ENCODE measurements at places on chromosomes 3 and 15.

- DNase-seq = no peak
Observed at GRCh38 chr3:33115024-33115768, 1.4 kb downstream of the CRTAP start.

- DNase-seq = no peak
Observed at GRCh38 chr3:164641071-164641470, 437.2 kb downstream of the SI start.

DNA sequence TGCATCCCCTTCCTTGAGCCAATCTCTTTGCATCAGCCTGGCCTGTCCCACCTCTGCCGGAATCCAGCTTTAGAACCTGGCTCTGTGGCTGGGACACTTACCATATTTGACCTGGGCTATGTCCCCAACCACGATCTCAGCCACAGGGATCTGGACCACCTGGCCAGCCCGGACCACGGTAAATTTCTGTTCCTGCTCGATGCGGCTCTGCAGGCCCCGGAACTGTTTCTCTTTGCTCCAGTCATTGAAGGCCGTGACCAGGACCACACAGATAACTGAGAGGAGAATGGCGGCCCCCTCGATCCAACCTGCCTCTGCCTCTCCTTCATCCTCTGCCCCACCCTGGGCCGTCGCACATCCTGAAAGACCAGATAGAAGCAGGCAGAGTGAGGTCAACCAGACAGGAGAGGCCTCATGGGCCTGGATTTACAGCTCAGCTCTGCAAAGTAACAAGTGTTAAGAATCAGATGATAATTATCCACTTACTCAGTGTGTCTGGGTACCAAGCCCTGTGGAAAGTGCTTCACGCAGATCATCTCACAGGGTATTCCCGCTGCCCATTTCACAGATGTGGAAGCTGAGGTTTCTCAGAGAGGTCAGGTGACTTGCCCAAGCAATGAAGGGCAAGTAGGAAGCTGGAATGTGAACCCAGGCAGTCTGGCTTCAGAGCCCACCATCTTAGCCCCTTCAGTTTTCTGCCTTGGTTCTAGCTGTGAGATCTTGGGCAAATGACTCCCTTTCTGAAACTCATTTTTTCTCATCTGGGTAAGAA is 81.3 kb upstream of the SEC13 start:
- no peak for DNase-seq

GRCh38 chr3:177930771-177931170 is 605.5 kb upstream of the KCNMB2 start:
- DNase-seq = no peak

- no peak for DNase-seq
Observed at GRCh38 chr3:158788446-158788845, 13.4 kb upstream of the MFSD1 start.

DNA sequence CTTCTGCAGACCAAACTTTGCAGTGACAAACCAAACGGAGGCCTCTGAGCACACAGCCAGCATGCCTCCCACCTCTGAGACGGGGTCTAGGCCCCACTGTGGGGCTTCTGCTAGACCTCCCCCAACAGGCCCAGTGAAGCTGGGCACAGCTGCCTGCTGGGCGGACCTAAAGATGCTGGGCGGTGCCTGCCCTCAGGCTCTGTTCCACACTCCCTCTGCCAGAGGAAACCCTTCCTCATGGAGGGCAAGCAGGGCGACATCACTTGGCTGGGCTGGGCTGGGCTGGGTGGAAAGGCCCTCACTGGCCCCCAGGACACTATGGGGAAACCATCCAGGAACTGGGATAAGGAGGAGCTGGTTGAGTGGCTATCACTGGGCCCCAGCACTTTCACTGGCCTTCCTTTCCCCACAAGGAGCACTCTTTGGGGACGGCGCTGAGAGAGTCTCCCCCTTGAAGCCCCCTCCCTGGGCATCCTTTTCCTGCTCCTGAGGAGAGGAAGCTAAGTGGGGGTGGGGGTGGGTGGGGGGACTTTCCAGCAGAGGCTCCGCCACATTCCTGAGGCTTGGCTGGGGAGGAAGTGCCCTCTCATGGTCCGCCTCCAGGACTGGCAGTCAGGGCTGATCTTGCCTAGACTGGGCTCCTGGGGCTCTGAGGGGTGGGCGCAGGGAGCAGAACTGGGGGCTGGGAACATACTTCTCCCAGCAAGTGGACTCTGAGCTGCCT is 98.1 kb upstream of the HACD2 start:
- no peak for DNase-seq

DNA sequence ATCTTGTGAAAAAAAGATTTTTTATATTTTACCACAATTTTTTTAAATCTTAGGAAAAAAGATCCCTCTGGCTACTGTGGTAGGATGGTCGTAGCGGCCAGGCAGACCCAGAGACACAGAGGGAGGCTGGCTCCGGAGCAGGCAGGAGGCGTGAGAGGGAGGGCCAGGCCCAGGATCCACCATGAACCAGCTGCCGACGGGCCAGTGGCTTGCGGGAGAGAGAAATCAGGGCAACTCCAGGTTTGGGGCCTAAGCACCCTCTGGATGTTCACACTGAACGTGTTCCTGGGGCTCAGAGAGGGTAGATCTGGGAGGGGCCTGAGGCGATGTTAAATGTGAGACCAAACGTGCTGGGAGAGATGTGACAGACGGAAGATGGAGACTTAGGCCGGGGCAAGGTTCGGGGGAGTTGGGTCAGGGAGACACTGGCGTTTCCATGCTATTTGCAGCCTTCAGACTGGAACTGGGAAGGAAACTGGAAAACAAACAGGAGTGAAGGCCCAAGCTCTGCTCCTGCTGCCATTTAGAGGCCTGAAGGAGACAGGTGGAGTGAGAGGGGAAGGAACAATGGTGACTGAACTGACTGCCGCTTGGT is 1.6 kb upstream of the VILL start:
- DNase-seq = no peak

DNA sequence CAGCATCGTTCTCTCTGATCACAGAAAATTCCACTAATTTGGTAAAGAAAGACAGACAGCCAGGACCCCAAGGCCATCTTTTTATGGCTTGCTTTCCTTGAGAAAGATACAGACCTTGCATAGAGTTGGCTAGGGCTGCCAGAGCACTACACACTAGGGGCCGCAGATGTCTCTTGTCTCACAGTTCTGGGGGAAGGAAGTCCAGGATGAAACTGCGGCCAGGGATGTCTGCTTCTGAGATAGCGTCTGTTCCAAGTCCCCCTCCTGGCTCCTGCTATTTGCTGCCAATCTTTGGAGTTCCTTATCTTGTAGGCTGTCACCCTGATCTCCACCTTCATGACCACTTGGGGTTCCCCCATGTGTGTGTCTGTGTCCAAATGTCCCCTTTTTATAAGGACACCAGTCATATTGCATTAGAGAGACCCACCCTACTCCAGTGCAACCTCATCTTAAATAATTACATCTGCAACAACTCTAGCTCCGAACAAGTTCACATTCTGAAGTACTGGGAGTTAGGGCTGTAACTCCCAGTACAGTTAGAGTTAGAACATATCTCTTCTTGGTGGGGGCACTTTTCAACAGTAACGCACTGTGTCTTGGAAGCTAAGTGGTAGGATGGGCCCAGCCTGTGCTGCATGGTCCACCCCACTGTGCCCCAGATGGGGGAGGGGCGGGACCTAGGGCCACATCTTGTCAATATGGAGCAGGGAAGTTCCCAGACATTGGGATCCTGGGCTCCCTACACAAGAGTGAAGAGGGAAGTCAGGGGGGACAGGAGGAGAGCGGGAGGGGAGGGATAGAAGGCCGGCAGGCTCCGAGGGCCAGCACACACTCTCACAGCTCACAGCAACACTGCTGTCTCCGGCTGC is 42.2 kb downstream of the KLF15 start:
- no peak for DNase-seq

DNA sequence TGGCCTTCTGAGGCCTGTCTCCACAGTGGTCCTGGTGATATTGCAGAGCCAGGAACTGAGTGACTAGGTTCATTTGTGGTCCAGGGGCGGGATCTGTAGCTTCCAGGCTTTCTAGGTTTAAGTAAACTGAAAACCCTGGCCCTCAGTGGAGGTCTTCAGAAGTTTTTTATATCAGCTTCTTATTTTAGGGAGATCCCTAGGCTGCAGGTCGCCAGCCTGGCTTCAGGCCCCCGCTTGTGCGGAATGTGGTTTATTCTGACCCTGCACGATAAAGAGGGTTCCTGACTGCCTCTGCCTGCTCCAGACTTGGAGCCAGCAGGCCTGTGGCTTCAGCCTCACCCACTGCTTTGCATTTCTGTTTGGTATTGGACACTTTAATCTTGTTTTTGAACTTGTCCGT is 133.9 kb upstream of the PLXNA1 start:
- DNase-seq = no peak

- DNase-seq = no peak
Observed at GRCh38 chr3:48949376-48949717, 30.7 kb downstream of the ARIH2 start.

DNA sequence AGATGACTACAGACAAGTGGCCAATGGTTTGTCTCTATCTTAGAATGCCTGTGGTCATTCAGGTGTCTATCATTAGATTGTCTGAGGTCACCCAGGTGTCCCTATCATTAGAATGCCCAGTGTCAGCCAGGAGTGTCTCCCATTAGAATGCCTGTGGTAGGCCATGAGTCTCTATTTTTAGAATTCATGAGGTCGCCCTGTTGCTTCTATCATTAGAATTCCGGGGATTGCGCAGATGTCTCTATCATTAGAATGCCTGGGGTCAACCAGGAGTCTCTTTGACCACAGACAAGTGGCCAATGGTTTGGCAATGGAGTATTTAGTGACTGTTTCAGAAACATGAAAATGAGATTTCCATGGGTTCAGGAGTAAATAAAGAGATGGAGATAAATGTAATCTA is 7.6 kb downstream of the RTP2 start:
- DNase-seq = no peak

- no peak for DNase-seq
Observed at GRCh38 chr3:138381950-138382715, 33.8 kb downstream of the MRAS start.

- DNase-seq = no peak
Observed at GRCh38 chr3:171755015-171755589, 55.2 kb downstream of the PLD1 start.

DNA sequence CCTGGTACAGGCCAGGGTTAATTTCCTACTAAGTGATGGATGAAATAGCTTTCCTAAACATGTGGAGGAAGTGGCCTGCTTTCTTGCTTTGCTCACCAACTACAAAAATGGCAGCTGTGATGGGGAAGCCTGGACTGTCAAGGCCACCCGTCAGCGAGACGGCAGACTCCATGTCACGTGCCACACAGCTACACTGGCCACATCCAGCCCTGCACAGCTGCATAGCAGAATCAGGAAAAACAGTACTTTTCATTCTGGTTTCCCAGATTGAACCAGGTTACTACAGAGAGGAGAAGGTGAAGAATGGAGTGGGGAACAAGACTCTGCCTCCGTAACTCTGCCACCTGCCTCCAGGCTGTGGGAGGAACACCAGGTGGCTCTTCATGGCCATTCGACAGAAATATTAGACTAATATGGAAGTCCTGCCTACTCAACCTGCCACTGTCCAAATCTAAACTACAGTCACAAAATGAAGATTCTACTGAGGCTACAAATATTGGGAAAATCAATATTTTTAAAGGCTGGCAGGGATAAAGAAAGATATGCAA is 174.3 kb downstream of the MAGI1 start:
- DNase-seq = no peak

DNA sequence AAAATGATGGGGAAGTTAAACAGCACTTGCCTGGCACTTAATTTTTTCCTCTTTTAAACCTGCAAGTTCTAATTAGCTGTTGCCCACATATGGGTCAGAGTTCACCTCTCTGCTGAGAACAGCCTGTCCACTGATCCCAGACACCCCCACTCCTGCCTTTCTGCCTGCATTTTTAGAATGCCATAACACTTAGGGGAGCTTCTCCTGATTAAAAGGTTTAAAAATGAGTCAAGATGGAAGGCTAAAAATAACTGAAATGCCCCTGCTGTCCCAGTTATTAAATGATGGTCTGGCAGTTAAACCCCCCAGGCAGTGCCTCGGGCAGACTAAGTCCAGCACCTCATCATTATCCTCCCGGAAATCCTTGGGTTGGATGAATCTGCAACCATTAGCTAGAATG is 913.6 kb upstream of the ARPP21 start:
- no peak for DNase-seq

GRCh38 chr15:63610209-63610841 is 13.1 kb downstream of the FBXL22 start:
- peak; percentile 23 for DNase-seq

DNA sequence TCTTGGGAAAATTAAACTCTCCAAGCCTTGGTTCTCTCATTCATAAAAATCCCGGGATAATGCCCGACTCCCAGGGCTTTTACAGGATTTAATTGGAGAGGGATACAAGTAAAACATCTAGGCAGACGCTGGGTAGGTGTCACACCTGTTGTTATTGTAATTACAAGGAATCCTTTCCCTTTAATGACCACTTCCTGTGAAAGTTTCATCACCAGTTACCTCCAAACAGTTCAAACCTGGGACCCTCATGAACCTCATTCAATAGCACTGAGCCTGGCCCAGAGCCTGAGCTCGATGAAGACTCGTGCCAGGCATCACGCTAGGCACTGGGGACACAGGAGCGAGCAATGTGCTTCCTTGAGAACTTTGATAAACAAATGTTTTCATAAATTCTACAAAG is 2.1 kb upstream of the RYK start:
- no peak for DNase-seq

- no peak for DNase-seq
Observed at GRCh38 chr3:133934996-133935842, 39.5 kb upstream of the RAB6B start.

- no peak for DNase-seq
Observed at GRCh38 chr15:81008312-81008711, 7.6 kb downstream of the TLNRD1 start.

- DNase-seq = peak; percentile 100
Observed at GRCh38 chr3:120094776-120095225, 554 bp upstream of the GSK3B start.

- no peak for DNase-seq
Observed at GRCh38 chr3:132404276-132404675, 13.0 kb upstream of the DNAJC13 start.

GRCh38 chr3:64158334-64158733 is 66.9 kb downstream of the PRICKLE2 start:
- DNase-seq = no peak
